Iris pigment epithelial cell (primary cell): ENCODE measurements at places on chromosomes 4 and X.

GRCh38 chrX:153333266-153333665 lies 687 bp upstream of the ZNF275 start:
- DNase-seq: peak; percentile 63

- DNase-seq: no peak
Observed at GRCh38 chrX:81564851-81565250, 362.9 kb downstream of the SH3BGRL start.

- peak; percentile 20 for DNase-seq
Observed at GRCh38 chr4:76831711-76832373, 66.1 kb downstream of the SOWAHB start.

DNA sequence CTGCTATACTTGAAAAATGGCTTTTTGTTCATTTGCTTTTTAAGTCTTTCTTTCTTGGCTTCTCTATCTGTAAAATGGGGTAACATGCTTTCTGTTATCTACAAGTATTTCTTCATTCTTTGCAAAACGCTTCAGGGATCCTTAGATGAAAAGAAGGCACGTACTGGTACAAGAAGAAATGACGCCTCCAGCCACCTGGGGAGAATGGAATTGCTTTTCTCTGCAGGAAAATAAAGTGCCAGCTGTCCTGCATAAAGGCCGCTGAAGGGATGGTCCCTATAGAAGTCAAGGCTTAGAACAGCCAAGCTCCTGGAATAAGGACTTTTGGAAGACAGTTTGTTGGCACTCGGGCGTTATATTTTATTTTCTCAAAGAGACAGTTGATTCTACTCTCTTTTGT lies 210.8 kb upstream of the RASGEF1B start:
- no peak for DNase-seq

DNA sequence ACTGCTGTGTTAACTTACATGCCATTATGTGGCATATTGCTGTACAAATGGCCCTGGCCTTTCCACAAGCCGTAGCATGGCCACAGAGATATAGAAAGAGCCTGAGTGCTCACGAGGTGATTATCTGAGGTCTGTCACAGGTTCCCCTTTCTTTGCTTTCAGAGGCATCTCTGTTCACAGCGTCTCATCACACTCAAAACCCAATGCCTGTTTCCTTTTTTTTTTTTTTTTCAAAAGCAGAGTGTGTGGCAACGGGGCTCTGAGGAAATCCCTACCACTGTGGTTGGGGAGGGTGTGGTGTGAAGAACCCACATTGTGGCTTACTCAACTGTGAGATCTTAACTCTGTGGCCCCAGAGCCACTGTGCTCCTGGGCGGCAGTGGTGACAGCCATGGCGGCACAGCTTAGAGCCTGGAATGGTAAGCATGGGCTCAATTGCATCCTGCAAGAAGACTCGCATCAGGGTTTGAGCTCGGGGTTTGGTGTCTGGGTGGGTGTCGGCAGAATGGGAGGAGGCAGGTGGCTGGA lies 30.8 kb downstream of the RTL5 start:
- DNase-seq: no peak

- DNase-seq: no peak
Observed at GRCh38 chr4:186159613-186160012, 31.8 kb upstream of the CYP4V2 start.
